ENCODE measurements at places on chromosomes 16 and 17.

- DNase-seq: no peak
Measured at GRCh38 chr16:10992797-10993196, 48.4 kb downstream of the CLEC16A start.

DNA sequence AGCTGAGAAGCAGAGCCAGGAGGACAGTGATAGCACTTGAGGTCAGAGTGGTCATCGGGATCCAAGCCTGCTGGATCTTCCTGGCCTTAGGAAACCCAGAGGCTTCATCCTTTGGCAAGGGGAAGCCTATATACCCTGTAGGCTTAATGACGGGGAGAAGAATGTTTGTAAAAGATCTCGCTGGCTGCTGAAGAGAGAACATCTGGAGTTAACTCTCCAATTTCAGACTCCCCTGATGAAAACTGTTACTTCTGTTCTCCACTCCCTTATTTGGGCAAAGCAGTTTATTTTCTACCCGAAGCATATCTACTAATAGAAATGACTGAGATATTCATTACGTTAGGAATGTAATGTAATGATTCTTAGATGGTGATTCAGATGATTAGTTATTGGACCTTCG lies 487.0 kb downstream of the CDH13 start:
- no peak for DNase-seq

DNA sequence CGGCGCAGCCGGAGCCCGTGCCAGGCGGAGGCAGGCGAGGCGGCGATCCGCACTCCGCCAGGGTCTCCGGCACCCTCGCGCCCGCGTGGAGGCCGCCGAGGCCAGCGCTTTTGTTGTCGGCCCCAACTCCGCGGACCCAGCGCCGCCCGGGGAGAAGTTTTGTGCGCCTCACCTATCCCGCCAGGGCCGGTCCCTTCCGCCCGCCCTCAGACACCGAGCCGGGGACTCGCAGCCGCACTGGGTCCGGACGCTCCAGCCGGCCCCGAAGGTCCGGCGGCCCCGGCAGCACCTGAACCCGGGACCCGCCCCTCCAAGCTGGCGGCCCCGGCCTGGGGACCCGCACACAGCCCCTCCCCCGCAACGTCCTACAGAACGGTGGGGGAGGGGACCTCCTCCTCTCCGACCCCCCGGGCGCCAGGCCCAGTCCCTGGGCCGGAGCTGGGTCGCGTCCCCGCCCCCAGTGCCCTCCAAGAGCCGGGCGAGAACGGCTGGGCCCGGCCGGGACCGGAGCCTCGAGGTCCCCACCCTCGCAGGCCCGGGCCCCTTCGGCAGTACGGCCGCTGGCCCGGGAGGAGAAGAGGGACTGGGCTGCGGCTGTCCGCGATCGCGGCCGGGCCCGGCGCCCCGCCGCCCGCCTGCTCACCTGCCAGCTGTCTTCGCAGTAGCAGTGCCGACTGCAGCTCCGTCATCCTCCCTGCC lies 698 bp downstream of the UBE2G1 start:
- DNase-seq: no peak

- DNase-seq: no peak
Measured at GRCh38 chr17:22265807-22266206, 573.5 kb downstream of the KCNJ18 start.

DNA sequence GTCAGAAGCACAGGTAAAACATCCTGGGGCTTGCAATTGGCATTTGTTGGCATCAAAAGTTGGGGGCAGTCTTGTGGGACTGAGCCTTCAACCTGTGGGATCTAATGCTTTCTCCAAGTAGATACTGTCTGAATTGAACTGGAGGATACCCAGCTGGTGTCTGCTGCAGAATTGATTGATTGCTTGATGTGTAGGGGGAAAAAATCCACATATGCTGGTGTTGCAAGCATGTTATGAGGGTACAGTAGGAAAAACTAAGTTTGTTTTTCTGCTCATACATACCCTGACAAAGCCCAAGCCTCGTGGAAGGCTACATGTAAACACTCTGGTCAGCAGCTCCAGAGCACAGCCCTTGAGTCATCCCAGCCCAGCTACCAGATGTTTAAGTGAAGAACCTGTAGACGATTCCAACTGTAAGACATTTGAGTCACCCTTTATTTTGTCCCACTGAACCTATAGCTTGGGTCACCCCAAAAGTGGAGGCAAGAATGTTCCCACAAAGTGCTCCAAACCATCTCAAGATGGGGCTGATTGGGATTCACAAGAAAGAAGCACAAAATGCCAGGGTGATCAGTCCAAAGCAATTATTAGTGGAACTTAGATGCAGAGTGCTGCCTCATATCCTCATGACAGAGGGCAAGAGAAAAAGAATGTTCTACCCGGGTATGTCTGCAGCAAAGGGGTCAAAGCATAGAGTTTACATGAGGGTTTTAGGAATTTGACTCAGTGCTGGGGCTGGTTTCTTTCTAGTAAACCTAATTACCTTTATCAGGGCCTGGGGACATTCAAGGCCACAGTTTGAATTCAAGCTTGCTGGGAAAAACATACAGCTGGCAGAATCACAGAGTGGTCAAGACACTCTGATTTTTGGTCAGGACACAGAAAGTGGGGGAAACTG lies 9.6 kb upstream of the APPBP2 start:
- no peak for DNase-seq

DNA sequence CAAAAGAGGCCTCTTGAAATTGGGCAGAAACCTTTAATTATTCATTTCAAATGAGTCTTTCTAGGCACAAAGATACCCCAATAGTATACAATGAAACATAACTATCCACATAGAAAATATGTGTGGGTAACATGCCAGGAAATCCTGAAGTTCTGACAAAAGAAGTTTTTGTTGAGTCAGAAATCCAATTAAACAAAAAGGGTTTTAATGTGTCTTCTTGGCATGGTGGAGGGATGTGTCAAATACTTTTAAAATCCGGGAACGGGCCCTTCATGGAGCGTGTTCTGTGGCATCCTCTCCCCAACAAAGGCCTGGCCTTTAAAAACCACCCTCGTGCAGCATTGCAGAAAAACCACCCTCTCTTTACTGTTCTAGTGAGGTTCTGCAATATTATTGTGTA lies 14.2 kb downstream of the CDRT4 start:
- no peak for DNase-seq

GRCh38 chr16:86467490-86467889 lies 42.8 kb upstream of the FOXF1 start:
- no peak for DNase-seq

DNA sequence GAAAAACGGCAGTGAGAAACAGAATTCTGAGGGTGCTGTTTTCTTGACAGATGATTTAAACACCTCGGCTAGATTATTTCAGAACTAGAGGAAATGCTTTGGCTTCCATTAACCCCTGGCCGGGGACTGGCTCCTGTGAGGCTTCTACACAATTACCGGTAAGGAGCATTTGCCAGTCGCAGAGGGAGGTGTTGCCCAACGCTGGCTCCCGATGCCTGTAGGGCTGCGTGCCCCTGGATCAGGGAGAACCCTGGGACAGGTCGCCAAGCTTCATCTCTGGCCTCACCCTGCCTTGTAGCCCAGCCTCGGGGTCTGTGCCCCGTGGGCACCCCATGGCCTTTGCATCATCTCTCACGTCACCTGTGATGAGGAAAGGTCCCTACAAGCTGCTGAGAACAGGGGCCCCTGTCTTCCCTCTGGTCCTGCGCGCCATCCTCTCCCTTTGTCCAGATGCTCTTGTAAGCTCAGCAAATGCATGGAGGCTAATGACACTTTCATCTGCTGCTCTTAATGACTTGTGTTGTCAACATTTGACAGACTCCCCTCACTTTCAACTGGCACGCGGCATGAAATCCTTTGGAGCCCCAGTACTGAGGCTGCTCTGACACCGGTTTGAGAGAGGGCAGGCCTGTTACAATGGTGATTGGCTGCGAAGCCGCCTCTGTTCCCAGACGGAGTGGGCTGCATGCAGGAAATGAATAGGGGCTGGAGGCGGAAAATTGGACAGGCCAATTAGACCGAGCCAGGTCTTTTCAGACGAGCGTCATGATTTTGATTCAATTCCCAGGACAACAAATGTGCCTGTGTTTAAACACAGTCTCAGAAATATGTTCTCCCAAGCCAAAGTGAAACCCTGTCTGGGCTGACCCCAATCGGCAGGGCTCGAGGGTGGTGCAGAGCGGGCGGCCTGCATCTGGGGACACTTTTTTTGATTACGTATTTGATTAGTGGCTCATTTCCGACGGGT lies 85.5 kb upstream of the DOC2B start:
- no peak for DNase-seq
